Endodermal cell (in vitro differentiated cells): ENCODE measurements at places on chromosomes 3 and 15. TPM values are rescaled to one million over a fixed set of nuclear protein-coding genes. Genes with fewer than 3 reads are reported as not detected.

Gene ATP13A5
- not detected in 3 replicates for total RNA-seq

Gene TNIK
- 14.9 and 22.0 TPM in 2 replicates for total RNA-seq

Gene KLF15
- total RNA-seq: 20.5 and 20.7 TPM in 2 replicates

Gene ZIC4
- not detected in 3 replicates for total RNA-seq

Gene MYL3
- 1.1 and 1.6 TPM in 2 replicates for total RNA-seq

Gene CFAP92
- 1.2 and 1.3 TPM in 2 replicates for total RNA-seq

- DNase-seq: no peak
- no peaks in the 10 kb centered on the region for H3K4me1 ChIP-seq
- no peaks in the 10 kb centered on the region for H3K27me3 ChIP-seq
- no peak overlapping the region for H3K4me3 ChIP-seq
- no peak overlapping the region for H3K27ac ChIP-seq
- no peaks in the 10 kb centered on the region for H3K36me3 ChIP-seq
These were observed 157.2 kb upstream of the MYRIP start for GRCh38 chr3:39651993-39652739.

- peak overlapping the region; percentile 93 for H3K27ac ChIP-seq
- H3K27me3 ChIP-seq: no peaks in the 10 kb centered on the region
- DNase-seq: peak; percentile 93
- peak overlapping the region; percentile 96 for H3K4me3 ChIP-seq
These were observed 710 bp downstream of the TJP1 start for GRCh38 chr15:29821416-29822099.

DNA sequence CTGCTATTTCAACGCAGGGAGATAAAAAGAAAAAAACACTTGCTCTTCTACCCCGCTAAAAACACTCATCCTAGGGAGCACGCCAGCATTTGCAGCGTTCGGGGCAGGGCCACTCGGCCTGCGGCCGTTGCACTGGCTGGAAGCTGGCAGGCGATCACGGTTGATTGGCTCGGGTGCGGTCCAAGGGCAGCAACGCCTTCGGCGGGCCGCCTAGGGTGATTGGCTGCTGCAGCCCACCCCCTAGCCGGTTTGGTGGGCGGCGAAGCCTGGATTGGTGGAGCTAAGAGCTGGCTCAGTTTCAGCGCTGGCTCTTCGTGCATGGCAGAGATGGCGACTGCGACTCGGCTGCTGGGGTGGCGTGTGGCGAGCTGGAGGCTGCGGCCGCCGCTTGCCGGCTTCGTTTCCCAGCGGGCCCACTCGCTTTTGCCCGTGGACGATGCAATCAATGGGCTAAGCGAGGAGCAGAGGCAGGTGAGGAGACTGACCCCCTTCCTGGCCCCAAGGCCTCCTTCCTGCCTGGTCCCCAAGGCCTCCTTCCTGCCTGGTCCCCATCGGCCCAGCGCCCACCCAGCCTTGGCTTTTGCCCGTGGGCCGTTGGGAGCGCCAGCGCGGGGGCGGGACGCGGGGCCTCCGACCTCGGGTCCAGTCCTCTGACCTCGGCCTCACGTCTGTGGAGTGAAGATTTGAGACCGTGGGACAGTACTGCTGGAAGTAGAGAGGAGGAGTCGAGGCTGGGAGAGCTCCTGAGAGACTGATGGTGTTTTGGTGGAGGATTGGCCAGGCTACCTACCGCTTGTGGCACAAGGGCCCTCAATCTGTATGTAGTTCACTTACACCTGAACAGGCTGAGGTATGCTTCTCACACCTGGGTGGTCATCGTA, at the start of gene IVD:
Gene IVD, plus strand, starts transcription at position 295 of the 881 bp plus-strand sequence. Its CDS starts 33 bp downstream, at position 328.
- H3K27me3 ChIP-seq: no peaks in the 10 kb centered on the region
- no peak within 1 kb of the TSS for H3K27ac ChIP-seq
- H3K36me3 ChIP-seq: peaks cover 30% of the 10 kb centered on the region
- peak; percentile 99 for DNase-seq
- peak within 1 kb of the TSS; percentile 86 for H3K4me3 ChIP-seq
- H3K4me1 ChIP-seq: no peaks in the 10 kb centered on the region

GRCh38 chr3:167100651-167101050, 279.4 kb downstream of the ZBBX start:
- H3K36me3 ChIP-seq: no peaks in the 10 kb centered on the region
- no peaks in the 10 kb centered on the region for H3K4me1 ChIP-seq

- H3K27ac ChIP-seq: no peak overlapping the region
- DNase-seq: no peak
- H3K36me3 ChIP-seq: no peaks in the 10 kb centered on the region
These were observed 153.3 kb downstream of the USP13 start for GRCh38 chr3:179806177-179806576.

DNA sequence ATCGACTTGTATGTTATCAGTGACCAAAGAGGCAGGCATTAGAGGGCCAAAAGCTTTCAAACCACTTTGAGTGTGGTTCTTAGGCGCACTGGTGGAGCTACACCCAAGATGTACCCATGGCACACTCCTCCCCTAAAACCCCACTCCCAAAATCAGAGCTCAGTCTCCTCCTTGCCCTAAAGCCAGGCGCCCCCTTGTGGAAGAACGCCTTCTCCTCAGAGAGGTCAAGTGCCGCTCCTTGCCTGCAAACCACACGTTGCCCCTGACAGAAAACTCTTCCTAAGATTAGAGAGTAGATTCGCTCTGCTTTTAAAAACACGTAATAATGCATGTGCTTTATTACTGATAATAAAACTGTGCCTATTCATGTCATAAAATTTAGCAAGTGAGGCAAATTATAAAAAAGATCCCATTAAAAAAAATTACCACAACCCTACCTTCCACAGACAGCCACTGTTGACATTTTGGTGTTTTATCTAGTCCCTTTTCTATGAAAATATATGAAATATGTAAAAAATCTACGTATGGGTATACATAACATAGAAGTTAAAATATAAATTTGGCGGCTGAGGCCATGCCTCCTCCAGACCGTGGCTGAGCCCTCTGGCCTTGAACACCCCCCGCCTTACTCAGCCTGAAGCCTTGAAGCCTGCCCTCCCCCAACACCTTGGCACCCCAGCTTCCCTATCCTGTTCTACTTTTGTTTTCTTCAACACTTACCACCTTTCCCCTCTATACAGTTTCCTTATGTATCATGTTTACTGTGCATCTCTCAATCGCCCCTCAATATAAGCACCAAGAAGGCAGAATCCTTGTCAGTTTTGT, 33.5 kb downstream of the BCL2L10 start:
- no peaks in the 10 kb centered on the region for H3K27me3 ChIP-seq
- peak; percentile 96 for DNase-seq
- H3K27ac ChIP-seq: no peak overlapping the region
- no peak overlapping the region for H3K4me3 ChIP-seq
- H3K4me1 ChIP-seq: no peaks in the 10 kb centered on the region

GRCh38 chr15:29127506-29128430, 141.9 kb downstream of the NSMCE3 start:
- DNase-seq: no peak
- H3K4me1 ChIP-seq: peaks cover 6% of the 10 kb centered on the region
- no peaks in the 10 kb centered on the region for H3K36me3 ChIP-seq
- no peaks in the 10 kb centered on the region for H3K27me3 ChIP-seq

DNA sequence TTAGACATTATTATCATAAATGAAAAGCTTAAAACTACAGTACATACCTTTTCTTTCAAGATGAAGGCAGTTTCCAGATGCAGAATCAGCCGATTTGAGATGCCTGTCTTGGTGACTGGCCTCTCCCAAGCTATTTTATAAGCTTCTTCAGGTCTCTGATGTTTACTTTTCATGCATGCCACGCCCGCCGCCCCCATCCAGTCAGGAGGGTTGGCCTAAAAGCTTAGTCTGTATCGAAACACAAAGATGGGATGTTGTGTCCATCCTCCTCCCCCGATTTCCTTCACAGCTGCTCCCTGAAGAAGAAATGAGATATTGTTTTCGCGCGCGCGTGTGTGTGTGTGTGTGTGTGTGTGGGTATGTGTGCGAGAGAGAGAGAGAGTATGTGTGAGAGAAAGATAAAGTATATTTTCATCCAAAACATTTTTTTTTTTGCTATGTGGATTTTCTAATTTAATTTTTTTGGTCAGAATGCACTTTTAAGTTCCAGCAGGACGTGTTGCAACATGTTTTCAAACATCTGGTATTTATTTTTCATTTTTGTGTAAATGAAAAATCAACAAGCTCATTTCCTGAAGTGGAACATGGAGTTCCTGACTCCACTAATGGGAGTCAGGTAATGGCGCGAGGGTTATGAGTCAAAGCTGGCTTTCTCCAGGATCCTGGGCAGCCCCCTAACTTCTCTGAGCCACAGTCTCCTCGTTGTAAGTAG, at the start of gene APOD:
Gene APOD, minus strand, starts transcription at position 110 of the 712 bp plus-strand sequence. CDS start 4,479 bp downstream, outside the sequence.
- H3K4me1 ChIP-seq: no peaks in the 10 kb centered on the region
- no peak within 1 kb of the TSS for H3K27ac ChIP-seq
- DNase-seq: no peak

- no peaks in the 10 kb centered on the region for H3K4me1 ChIP-seq
- no peak overlapping the region for H3K27ac ChIP-seq
- DNase-seq: no peak
These were observed 25.9 kb upstream of the UACA start for GRCh38 chr15:70789213-70789612.

- H3K36me3 ChIP-seq: no peaks in the 10 kb centered on the region
- no peaks in the 10 kb centered on the region for H3K27me3 ChIP-seq
- H3K27ac ChIP-seq: no peak overlapping the region
- no peaks in the 10 kb centered on the region for H3K4me1 ChIP-seq
- DNase-seq: no peak
These were observed 656.8 kb upstream of the NECTIN3 start for GRCh38 chr3:110414855-110415254.

GRCh38 chr15:101652786-101653430, 727 bp upstream of the TM2D3 start:
- peaks cover 18% of the 10 kb centered on the region for H3K36me3 ChIP-seq
- H3K4me1 ChIP-seq: no peaks in the 10 kb centered on the region
- H3K4me3 ChIP-seq: peak overlapping the region; percentile 98
- H3K27me3 ChIP-seq: no peaks in the 10 kb centered on the region

DNA sequence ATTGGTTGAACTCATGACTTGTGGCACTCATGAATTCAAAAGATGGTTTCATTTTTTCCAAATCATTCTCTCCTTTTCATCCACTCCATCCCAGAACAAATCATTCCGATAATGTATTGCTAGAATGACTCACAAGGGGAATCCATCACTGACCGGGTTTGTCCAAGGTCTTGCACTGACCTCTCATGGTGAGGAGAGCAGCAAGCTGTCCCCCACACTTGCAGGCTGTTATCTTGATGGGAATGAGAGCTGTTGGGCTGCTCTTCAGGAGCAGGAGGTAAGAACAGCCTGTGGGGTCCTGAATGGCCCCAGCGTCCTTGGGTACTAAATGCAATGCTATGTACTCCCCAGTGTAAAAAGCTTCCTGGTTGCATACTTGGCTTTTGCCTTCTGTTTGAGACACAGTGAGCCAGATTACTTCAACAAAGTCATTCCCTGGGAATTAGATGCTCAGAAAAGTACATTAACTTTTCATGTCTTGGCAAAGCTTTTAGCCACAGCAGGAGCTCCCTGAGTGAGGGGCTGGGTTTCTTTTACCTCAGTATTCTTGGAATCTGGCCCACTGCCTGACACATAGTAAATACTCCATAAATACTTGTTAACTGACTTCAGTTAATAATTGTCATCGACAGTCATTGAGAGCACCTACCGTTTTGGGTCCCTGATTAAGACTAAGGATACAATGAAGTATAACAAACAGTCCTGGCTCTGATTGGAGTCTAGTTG, 24.1 kb downstream of the CCNL1 start:
- no peaks in the 10 kb centered on the region for H3K27me3 ChIP-seq
- DNase-seq: no peak
- H3K4me3 ChIP-seq: no peak overlapping the region
- H3K36me3 ChIP-seq: peaks cover 5% of the 10 kb centered on the region

DNA sequence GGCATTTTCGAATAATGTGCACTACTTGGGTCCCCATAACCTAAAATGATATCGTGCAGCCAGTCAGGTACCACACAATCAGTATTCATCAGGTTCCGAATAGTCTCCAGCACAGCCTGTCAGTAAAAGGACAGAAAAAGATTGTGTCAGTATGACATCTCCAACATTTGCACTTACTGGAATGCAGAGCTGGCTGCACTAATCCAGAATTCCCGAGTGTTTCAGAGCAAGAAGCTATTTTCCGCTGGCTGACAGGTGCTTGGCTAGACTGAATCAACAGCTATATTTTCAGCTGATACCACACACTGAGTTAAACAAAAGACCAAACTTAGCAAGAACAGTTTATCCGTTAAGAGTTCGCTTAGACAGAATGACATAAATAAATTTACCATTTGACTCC, 68.8 kb downstream of the AQR start:
- H3K4me3 ChIP-seq: no peak overlapping the region
- no peaks in the 10 kb centered on the region for H3K4me1 ChIP-seq
- H3K36me3 ChIP-seq: peaks cover 57% of the 10 kb centered on the region
- no peak overlapping the region for H3K27ac ChIP-seq
- no peaks in the 10 kb centered on the region for H3K27me3 ChIP-seq

DNA sequence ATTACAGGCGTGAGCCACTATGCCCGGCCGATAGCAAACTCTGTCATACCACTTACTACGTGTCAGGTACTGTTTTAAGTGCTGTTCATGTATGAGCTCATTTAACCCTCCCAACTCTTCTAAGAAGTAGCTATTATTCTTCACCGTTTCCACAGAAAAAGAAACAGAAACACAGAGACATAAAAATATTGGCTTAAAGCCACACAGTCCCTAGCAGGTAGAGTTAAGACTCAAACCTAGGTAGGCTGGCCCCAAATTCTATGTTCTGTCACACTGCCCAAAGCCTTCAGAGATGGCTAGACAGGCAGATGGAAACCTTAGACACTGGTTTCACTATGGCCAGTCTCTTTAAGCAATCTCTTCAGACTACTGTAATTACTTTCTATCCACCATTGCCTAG, 149.8 kb upstream of the KCNMB2 start:
- DNase-seq: no peak
- no peaks in the 10 kb centered on the region for H3K4me1 ChIP-seq
- no peaks in the 10 kb centered on the region for H3K27me3 ChIP-seq
- no peaks in the 10 kb centered on the region for H3K36me3 ChIP-seq
- no peak overlapping the region for H3K27ac ChIP-seq

DNA sequence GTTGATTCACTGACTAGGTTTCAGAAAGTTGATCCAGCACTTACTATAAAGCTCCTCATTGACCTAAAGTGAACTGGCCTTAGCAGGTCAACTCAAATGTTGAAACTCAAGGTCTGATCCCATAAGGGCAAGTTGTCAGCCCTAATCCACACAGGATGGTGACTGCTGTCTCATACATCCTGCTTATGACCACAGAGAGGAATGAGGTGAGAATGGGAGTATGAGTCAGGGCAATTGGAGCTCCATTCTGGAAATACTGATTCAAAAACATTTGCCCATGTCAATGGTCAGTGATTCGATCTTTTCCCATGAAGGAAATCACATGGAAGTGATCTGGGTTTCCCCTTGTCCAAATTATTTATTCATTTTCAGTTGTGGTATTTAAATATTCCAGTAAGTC, 78.7 kb downstream of the ZNF385D start:
- no peak overlapping the region for H3K27ac ChIP-seq
- H3K27me3 ChIP-seq: no peaks in the 10 kb centered on the region
- H3K4me1 ChIP-seq: no peaks in the 10 kb centered on the region
- DNase-seq: peak; percentile 59

- no peak overlapping the region for H3K27ac ChIP-seq
- no peaks in the 10 kb centered on the region for H3K36me3 ChIP-seq
- no peak overlapping the region for H3K4me3 ChIP-seq
- no peaks in the 10 kb centered on the region for H3K27me3 ChIP-seq
- H3K4me1 ChIP-seq: no peaks in the 10 kb centered on the region
These were observed 225.6 kb upstream of the ROPN1 start for GRCh38 chr3:124217542-124217941.
